CMK (cell line): ENCODE measurements at places on chromosomes 4 and X.

DNA sequence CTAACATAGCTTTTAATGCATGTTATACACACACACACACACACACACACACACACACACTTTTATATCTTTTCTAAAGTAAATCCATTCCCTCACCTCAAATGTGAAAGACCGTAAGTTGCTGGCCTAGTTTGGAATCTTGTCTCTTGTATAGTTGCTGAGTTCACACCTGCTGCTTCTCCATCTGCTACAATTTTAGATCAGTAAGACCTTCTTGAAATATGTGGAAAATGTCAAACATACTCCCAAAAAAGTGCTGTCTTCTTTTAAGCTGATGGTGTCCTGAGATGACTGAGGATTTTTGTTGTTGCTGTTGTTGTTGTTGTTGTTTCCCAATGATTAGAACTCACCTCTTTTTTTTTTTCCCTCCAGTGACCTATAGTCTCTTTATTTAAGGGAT is 121.3 kb downstream of the SNCA start:
- DNase-seq = no peak

GRCh38 chrX:109831326-109831985 is 98.4 kb upstream of the ACSL4 start:
- DNase-seq = no peak

GRCh38 chrX:10221651-10222050 is 64.9 kb downstream of the CLCN4 start:
- no peak for DNase-seq

DNA sequence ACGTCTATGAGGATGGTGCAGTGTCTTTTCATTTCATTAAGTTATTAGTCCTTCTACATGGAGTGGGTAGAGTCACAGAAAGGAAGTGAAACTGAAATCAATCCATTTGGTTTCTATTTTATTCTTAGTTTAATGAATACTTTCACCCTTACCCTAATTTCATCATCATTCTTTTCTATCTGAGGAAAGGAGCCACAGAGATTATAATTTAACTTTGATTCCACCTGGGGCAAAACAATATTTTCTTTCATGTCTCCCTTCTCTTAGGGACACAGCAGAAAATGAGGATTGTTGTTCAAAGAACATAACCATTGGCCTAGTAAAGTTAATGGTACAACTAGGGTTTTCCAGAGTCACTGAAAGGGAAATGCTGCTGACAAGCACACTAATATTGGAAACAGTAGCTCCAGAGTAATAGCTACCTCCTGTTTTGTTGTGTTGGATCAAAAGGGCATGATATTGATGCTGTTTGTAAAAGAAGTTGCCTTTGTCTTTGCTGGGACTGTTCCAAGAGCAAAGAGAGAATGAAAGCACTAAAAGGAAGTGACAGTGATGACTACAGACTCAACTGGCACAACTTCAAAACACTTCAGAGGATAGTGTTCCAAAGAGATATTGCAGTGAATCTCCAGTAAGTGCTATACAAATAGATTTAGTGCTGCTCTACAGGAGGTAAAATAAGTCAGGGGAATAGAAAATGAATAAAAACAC is 247.1 kb upstream of the PITX2 start:
- DNase-seq = no peak

DNA sequence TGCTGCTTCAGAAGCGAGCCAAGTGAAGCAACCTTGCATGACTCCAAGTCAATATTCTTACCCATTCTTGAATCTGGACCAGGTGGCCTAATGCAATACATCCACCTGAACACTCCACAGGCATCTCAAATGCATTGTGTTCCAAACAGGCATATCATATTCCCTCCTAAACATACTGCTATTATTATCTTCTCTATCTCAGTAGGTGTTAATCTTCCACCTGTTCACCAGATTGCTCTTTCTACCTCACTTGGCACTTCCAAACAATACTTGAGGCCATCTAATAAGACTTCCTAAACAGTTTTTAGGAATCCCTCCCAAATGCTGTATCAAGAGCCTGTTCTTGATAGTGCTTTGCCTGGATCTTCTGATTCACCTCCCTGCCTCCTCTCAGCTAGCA is 90.7 kb downstream of the GPRIN3 start:
- DNase-seq = no peak

DNA sequence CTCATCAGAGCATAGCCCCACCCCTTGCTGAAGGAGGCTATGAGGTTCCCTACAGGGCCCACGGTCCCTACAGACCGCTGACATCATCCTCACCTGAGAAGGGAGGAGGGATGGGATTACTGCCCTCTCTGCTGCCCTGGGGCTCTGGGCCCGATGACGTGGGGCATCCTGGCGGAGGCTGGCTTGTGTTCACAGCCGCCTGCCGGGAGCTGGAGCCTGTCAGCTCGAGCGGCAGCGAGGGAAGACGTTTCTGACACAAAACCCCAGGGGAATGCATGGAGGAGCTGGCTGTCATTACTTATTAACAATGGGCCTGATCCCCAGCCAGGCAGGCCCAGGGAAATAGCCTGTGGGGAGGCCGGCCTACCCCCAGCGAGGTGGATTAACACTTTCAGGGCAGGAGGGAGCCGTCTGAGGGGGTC is 106.6 kb upstream of the ATP6AP2 start:
- no peak for DNase-seq

GRCh38 chrX:154308108-154308946 is 12.7 kb downstream of the TKTL1 start:
- peak; percentile 35 for DNase-seq

GRCh38 chr4:140926672-140927071 is 170.5 kb upstream of the TBC1D9 start:
- no peak for DNase-seq

- no peak for DNase-seq
Measured at GRCh38 chr4:61723492-61723891, 523.4 kb downstream of the ADGRL3 start.

DNA sequence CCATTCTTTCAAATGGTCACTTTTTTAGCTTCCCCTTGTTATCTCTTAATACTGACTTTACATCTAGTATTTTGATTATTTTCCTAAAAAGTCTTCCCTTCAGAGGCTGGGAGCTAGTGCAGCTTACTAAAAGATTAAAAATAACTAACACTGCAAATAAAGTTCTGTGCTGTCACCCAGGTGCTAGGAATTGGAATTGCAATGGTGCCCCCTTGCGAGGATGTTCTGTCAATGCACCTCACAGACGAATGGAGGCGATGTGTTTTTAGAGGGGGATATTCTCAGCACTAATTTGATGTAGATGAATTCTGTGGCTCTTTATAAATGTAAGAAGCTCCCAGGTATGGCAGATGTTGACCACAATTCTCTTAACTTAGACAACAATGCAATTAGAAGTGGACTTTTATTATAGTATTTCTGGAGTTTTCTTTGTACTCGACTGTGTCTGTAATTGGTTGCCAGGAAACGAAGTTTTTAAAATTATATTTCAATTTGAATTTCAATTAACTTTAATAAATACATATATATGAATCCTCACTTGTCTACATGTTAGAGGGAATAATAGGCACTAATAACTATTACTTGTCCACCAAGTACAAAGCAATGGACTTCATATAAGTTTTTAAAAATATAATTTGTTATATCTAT is 22.0 kb upstream of the SMIM31 start:
- no peak for DNase-seq

GRCh38 chrX:1686642-1687041 is 71.8 kb downstream of the ASMT start:
- DNase-seq = no peak

- DNase-seq = no peak
Measured at GRCh38 chr4:47474799-47475198, 10.3 kb upstream of the ATP10D start.

GRCh38 chr4:118752551-118752950 is 67.4 kb downstream of the METTL14 start:
- DNase-seq = no peak
